ENCODE measurements at places on chromosomes 1 and 21. TPM values are rescaled to one million over a fixed set of nuclear protein-coding genes. Genes with fewer than 3 reads are reported as not detected.

DNA sequence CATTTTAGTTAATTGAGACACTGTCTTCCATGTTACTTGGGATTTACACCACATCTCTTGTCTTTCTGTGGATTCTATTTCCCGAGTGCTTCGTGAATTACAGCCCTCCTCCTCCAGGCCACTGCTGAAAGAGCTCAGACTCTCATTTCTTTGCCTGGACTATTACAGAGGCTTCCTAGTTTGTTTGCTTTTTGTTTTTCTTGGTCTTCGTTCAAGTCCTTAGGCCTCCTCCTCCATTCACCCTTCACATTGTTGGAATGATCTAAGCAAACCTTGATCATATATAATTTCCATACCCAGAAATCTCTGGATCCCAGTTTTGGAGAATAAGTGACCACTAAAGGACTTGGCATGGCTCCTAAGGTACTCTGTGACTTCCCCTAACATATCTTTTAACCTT is 94.1 kb downstream of the CNIH3 start:
- no peak for DNase-seq
- H3K4me1 ChIP-seq = peaks cover 12% of the 10 kb centered on the region
- H3K27me3 ChIP-seq = peaks cover 7% of the 10 kb centered on the region

DNA sequence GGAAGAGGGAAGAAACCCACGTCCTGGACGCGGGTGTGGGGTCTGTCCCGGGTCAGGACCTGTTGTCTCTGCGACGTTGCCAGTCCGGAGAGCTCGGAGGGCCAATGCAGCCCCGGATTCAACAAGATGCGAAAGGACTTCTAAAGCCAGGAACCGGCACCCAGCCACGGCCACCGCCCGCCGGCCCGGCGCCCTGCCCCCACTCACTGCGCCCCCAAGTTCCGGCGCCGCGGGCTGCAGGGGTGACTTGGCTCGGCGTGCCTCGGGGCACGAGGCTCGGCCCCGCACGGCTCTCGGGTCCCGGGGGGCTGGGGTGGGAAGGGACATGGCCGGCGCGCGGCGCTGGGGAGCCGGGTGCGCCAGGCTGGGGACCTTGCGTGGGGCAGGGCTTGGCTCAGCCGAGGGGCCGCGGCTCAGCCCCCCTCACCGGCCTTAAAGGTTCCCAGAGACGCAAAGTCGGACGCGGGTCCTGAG is 51.8 kb upstream of the H6PD start:
- H3K4me1 ChIP-seq = peaks cover 22% of the 10 kb centered on the region
- H3K27ac ChIP-seq = no peak overlapping the region
- DNase-seq = no peak
- H3K4me3 ChIP-seq = peak overlapping the region; percentile 79
- H3K27me3 ChIP-seq = peaks cover 5% of the 10 kb centered on the region

GRCh38 chr21:31992391-31992790 is 119.6 kb downstream of the HUNK start:
- H3K36me3 ChIP-seq = peaks cover 44% of the 10 kb centered on the region
- DNase-seq = no peak
- H3K27ac ChIP-seq = peak overlapping the region; percentile 45
- H3K27me3 ChIP-seq = no peaks in the 10 kb centered on the region

DNA sequence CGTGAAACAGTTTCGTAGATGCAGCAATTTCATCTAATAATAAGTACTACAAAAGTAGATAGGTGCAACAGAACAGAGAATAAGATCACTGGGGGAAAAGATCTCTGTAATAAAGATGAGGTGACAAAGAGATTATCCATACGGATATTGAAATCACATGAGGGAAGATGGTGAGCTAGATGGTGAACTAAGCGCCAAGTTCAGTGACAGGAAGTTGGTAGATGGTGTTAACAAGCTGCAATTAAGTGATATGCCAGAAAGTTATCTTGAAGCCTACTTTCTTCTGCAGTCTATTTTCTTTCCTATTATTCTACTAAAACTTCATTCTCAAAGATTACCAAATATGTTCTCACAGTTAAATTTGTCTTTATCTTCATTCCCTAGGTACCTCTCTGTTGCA is 7.1 kb downstream of the LRIF1 start:
- no peak overlapping the region for H3K27ac ChIP-seq
- no peaks in the 10 kb centered on the region for H3K27me3 ChIP-seq
- peaks cover 24% of the 10 kb centered on the region for H3K36me3 ChIP-seq
- no peak overlapping the region for H3K4me3 ChIP-seq
- no peak for DNase-seq

The LEMD1 gene
- 1.3 TPM for total RNA-seq

DNA sequence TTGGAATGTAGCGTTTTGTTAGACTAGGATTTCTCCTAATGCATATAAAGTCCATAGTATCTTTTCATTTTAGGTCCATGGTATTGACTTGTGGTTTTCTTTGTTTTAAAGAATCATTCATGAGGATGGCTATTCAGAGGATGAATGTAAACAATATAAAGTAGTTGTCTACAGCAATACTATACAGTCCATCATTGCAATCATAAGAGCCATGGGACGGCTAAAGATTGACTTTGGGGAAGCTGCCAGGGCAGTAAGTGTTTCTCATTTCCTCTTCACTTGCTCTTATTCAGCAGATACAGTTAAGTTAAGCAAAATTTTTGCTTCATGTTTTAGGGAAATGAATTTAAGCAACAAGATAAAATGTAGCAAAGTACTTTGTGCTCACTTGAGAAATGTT is 25.4 kb downstream of the GNAI3 start:
- peaks cover 13% of the 10 kb centered on the region for H3K36me3 ChIP-seq
- no peaks in the 10 kb centered on the region for H3K4me1 ChIP-seq
- no peak overlapping the region for H3K27ac ChIP-seq
- no peak overlapping the region for H3K4me3 ChIP-seq
- no peaks in the 10 kb centered on the region for H3K27me3 ChIP-seq

The RAB42 gene
- 5.1 TPM for total RNA-seq

DNA sequence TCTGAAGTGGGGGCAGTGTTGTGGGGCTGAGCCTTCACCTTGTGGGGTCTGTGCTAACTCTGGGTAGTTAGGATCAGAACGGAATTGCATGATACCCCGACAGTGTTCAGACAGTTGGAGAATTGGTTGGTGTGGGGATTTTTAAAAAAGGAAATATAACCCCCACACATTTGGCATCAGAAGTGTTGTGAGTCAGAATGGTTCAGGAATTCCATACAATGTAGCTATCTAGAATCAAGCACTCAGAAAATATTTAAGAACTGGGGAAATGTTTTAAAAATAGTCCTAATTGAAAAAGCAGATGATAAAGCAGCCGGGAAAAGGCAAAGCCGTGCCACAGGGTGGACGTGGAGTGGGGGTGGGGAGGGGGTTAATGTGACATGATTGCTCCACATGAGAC is 6.5 kb upstream of the S100A7 start:
- peaks cover 2% of the 10 kb centered on the region for H3K36me3 ChIP-seq
- no peak for DNase-seq
- H3K27ac ChIP-seq = peak overlapping the region; percentile 49
- H3K27me3 ChIP-seq = peaks cover 17% of the 10 kb centered on the region
- peaks cover 13% of the 10 kb centered on the region for H3K4me1 ChIP-seq
- no peak overlapping the region for H3K4me3 ChIP-seq

GRCh38 chr1:110765640-110766335 is 91.0 kb upstream of the KCNA3 start:
- H3K27me3 ChIP-seq = peaks cover 43% of the 10 kb centered on the region
- H3K36me3 ChIP-seq = no peaks in the 10 kb centered on the region
- H3K4me3 ChIP-seq = no peak overlapping the region
- DNase-seq = no peak
- no peaks in the 10 kb centered on the region for H3K4me1 ChIP-seq

GRCh38 chr1:17045634-17046333 is 8.0 kb downstream of the SDHB start:
- peak overlapping the region; percentile 55 for H3K4me3 ChIP-seq
- H3K36me3 ChIP-seq = peaks cover 17% of the 10 kb centered on the region
- H3K27me3 ChIP-seq = no peaks in the 10 kb centered on the region
- H3K27ac ChIP-seq = peak overlapping the region; percentile 90

The GUCA2B gene
- not detected for total RNA-seq

The S1PR1 gene
- total RNA-seq = 21.5 TPM

DNA sequence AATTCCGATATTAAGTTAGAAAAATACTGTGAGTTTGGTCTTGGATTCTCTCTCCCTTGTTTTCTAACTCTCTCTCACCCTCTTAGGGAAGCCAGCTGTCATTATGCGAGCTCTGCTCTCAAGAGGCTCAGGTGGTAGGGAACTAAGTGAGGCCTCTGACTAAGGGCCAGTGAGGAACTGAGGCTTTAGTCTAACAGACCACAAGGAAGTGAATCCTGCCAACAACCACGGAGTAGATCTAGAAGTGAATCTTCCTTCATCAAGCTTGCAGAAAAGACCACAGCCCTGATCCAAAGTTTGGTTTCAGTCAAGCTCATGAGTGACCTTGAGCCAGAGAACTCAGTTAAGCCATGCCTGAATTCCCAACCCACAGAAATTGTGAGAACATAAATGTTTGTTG is 180.1 kb upstream of the PRMT6 start:
- no peak overlapping the region for H3K27ac ChIP-seq
- no peaks in the 10 kb centered on the region for H3K36me3 ChIP-seq
- no peaks in the 10 kb centered on the region for H3K27me3 ChIP-seq
- no peaks in the 10 kb centered on the region for H3K4me1 ChIP-seq
- DNase-seq = no peak

The PLA2G2A gene
- 5.0 TPM for total RNA-seq

The PBXIP1 gene
- total RNA-seq = 53.8 TPM

DNA sequence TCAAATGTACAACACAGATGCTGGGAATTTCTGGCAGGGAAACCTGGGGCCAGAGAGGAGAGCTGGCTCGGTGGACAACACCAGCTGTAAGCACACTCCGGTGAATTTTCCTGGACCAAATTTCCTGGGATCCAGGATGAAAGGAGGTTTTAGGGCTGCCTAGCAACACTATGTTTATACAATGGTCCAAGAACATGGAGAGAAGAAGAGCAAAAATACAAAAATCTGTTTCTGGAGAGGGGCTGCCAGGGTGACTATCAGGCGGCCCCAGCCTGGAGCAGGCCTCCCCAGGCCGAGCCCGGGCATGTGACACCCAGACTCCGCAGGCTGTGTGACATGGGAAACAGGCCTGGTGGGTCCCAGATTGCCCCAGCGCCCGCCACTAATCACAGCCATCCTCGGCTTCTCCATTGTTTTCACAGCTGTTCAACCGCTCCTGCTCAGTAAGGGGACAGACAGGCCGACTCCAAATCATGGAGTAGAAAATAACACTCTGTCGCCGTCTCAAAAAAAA is 336.0 kb upstream of the NFIA start:
- H3K4me3 ChIP-seq = no peak overlapping the region
- no peaks in the 10 kb centered on the region for H3K36me3 ChIP-seq
- H3K27ac ChIP-seq = peak overlapping the region; percentile 69
- no peak for DNase-seq
- peaks cover 1% of the 10 kb centered on the region for H3K27me3 ChIP-seq

The MX2 gene
- total RNA-seq = 3.9 TPM

The RGS13 gene
- 1.2 TPM for total RNA-seq

GRCh38 chr1:99397029-99397428 is 132.7 kb downstream of the PLPPR4 start:
- H3K4me1 ChIP-seq = peaks cover 3% of the 10 kb centered on the region
- H3K36me3 ChIP-seq = no peaks in the 10 kb centered on the region
- no peak for DNase-seq

- DNase-seq = no peak
- no peak overlapping the region for H3K27ac ChIP-seq
- H3K4me3 ChIP-seq = no peak overlapping the region
- H3K27me3 ChIP-seq = peaks cover 84% of the 10 kb centered on the region
Measured at GRCh38 chr1:50982611-50983010, 12.6 kb downstream of the CDKN2C start.

- H3K27me3 ChIP-seq = no peaks in the 10 kb centered on the region
- no peak overlapping the region for H3K4me3 ChIP-seq
Measured at GRCh38 chr21:26385721-26386120, 187.4 kb downstream of the CYYR1 start.

GRCh38 chr1:154183046-154183915 is 8.6 kb downstream of the TPM3 start:
- H3K27ac ChIP-seq = peak overlapping the region; percentile 100
- H3K36me3 ChIP-seq = no peaks in the 10 kb centered on the region
- peaks cover 45% of the 10 kb centered on the region for H3K4me1 ChIP-seq
- DNase-seq = peak; percentile 97

The MROH7 gene
- total RNA-seq = 4.3 TPM

- DNase-seq = no peak
- H3K4me3 ChIP-seq = no peak overlapping the region
- no peaks in the 10 kb centered on the region for H3K4me1 ChIP-seq
- no peaks in the 10 kb centered on the region for H3K27me3 ChIP-seq
- no peak overlapping the region for H3K27ac ChIP-seq
Measured at GRCh38 chr1:167344112-167344511, 123.4 kb downstream of the POU2F1 start.

GRCh38 chr1:22969304-22969709 is 3.4 kb downstream of the LACTBL1 start:
- H3K4me1 ChIP-seq = peaks cover 20% of the 10 kb centered on the region
- peaks cover 6% of the 10 kb centered on the region for H3K36me3 ChIP-seq
- no peak for DNase-seq
- peaks cover 16% of the 10 kb centered on the region for H3K27me3 ChIP-seq
- H3K27ac ChIP-seq = peak overlapping the region; percentile 2

- no peaks in the 10 kb centered on the region for H3K27me3 ChIP-seq
- H3K36me3 ChIP-seq = peaks cover 35% of the 10 kb centered on the region
- H3K4me1 ChIP-seq = no peaks in the 10 kb centered on the region
Measured at GRCh38 chr21:42855171-42855936, 24.0 kb downstream of the WDR4 start.

The YARS1 gene
- 101 TPM for total RNA-seq

The GBP7 gene
- not detected for total RNA-seq

The ITLN2 gene
- total RNA-seq = 0.41 TPM

The FCRLB gene
- total RNA-seq = 0.59 TPM

- H3K27ac ChIP-seq = peak overlapping the region; percentile 22
- peaks cover 62% of the 10 kb centered on the region for H3K27me3 ChIP-seq
- DNase-seq = no peak
- no peaks in the 10 kb centered on the region for H3K36me3 ChIP-seq
Measured at GRCh38 chr1:65524931-65525265, 104.4 kb downstream of the LEPR start.

- no peak for DNase-seq
- H3K27me3 ChIP-seq = peaks cover 34% of the 10 kb centered on the region
- H3K27ac ChIP-seq = no peak overlapping the region
- H3K4me1 ChIP-seq = peaks cover 7% of the 10 kb centered on the region
- no peak overlapping the region for H3K4me3 ChIP-seq
Measured at GRCh38 chr1:208756339-208756981, 512.3 kb upstream of the PLXNA2 start.

- H3K27me3 ChIP-seq = no peaks in the 10 kb centered on the region
- H3K4me1 ChIP-seq = no peaks in the 10 kb centered on the region
- no peak overlapping the region for H3K4me3 ChIP-seq
- no peak for DNase-seq
- H3K36me3 ChIP-seq = no peaks in the 10 kb centered on the region
Measured at GRCh38 chr1:55539652-55540512, 324.7 kb upstream of the USP24 start.
